ENCODE measurements at places on chromosomes 3 and 15.

DNA sequence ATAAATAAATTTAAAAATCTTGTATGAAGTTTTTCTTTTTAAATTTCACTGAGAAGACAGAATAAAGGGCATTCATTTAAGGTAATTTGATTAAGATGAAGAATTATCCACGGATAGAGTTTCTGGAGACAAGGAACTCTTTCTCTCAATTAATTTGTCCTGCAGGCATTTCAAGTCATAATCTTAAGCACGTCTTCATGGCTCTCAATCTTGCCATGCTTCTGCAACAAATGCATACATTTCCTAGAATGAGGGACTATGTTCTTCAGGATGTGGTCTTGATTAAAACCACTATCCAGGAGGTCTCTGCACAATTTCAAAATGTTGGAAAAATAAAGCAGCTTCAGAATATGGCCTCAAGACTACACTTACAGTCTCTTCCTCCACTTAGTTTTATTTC lies 67.6 kb upstream of the LSAMP start:
- DNase-seq: no peak

- no peak for DNase-seq
These were observed 1007.7 kb upstream of the SEMA6D start for GRCh38 chr15:46709460-46710083.

GRCh38 chr15:48916721-48917120 lies 38.8 kb downstream of the EID1 start:
- no peak for DNase-seq

DNA sequence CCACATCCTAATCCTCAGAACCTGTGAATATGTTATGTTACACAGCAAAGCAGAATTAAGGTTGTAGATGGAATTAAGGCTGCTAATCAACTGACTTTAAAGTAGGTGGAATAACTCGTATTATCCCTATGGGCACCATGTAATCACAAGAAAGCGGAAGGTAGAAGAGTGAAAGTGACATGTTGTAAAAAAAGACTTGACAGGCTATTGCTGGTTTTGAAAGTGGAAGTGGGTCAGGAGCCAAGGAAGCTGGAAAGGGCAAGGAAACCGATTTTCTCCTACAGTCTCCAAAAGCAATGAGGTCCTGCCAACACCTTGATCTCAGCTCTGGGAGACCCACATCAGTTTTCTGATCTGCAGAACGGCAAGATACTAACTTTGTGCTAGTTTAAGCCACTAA lies 6.6 kb downstream of the TP63 start:
- no peak for DNase-seq

GRCh38 chr15:89003865-89004725 lies 84.2 kb upstream of the ABHD2 start:
- peak; percentile 78 for DNase-seq

Measured in cardiac fibroblast (primary cell).